NCI-H2171 treated with DMSO at 0.1 percent for 48 hours (cell line): ENCODE measurements at places on chromosomes 11 and 22.

DNA sequence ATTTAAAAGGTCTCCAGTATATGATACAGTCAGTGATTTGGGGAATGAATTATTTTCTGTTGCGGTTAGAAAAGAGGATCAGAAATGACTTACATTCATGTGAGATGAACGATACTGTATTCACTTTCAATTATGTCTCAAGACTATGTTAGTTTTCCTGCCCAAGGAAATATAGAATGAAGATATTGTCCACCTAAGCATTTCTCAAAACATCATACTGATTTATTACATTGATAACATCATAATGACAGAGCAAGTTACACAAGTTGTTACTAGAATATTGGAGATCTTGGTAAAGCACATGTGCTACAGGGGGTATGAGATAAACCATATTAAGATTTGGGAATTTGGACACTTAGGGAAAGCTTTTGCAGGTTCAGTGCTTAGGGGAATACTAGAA is 67.8 kb upstream of the OR9G4 start:
- DNase-seq = no peak

- no peak for DNase-seq
These were observed 615.6 kb downstream of the TBC1D22A start for GRCh38 chr22:47377926-47378560.

- no peak for DNase-seq
These were observed 2.3 kb downstream of the ATG16L2 start for GRCh38 chr11:72816404-72816990.

- DNase-seq = no peak
These were observed 112.3 kb upstream of the GRK3 start for GRCh38 chr22:25452116-25452700.

DNA sequence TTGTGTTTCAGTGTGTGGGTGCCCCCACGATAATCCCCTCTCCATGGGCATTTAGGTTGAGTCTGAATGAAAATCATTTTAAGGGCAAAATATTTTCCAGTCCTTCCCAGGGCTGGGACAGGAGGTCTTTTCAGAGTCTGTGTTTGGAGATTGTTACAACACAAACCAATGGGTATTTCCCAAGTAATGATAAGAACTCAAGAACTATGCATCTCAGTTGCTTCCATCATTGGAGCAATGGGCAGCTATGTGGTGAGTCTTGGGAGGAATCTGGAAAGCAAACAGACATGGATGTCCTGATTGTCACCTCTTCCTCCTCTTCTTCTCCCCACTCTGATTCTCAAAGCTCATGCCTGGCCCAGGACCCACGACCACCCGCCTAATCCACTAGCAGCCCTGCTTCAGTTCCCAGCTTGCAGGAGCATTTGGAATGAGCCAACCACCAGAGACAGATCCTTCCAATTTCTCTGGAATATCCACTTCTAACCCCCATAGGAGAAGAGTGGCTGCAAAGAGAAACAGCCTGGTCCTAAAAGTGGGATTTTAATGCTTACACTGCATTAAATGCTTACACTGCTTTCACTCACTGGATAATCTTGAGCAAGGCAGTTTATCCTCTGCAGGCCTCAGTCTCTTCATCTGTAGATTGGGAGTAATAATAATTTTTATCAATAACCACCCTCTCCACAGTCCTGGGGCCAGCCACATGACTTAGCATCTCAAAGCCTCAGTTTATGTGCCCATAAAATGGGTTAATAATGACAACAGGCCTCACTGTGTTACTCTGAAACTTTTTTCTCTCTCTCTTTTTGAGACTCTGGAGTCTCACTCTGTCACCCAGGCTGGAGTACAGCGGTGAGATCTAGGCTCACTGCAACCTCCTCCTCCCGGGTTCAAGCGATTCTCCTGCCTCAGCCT is 404.3 kb downstream of the MN1 start:
- DNase-seq = no peak

DNA sequence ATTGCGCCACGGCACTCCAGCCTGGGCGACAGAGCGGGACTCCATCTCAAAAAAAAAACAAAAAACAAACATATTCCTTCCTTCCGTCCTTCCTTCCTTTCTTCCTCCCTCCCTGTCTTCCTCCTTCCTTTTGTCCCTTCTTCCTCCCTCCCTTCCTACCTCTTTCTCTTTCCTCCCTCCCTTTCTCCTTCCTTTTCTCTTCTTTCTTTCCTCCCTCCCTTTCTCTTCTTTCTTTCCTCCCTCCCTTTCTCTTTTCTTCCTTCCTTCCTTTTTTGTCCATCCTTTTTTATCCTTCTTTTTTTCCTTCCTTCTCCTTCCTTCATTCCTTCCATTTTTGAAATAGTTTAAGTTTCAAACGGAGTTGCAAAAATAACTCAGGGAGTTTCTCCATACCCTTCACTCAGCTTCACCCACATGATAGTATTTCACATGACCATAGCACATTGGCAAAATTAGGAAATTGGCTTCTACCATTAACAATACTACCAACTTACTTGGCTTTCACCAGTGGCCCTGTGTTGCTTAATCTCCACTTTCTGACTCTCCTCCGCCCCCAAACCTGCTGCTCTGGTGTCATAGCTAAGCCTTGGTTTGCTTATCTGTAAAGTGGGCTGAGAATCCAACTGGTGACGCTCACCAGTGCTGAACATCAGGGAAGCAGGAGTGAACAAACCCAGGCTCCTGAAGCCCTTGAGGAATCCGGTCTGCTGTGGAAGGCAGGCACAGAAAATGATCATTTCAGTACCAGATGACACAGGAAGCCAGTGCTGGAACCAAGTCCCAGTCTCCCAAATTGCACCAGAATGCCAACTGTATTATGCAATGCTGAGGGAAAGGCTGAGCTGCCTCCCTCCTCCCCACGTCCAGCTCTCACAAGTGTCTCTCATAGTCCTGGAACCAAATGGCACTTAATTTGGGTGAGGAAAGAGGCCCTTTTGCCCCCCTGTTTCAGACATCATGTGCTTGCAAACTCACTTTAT is 17.2 kb upstream of the CRYBB3 start:
- DNase-seq = no peak

DNA sequence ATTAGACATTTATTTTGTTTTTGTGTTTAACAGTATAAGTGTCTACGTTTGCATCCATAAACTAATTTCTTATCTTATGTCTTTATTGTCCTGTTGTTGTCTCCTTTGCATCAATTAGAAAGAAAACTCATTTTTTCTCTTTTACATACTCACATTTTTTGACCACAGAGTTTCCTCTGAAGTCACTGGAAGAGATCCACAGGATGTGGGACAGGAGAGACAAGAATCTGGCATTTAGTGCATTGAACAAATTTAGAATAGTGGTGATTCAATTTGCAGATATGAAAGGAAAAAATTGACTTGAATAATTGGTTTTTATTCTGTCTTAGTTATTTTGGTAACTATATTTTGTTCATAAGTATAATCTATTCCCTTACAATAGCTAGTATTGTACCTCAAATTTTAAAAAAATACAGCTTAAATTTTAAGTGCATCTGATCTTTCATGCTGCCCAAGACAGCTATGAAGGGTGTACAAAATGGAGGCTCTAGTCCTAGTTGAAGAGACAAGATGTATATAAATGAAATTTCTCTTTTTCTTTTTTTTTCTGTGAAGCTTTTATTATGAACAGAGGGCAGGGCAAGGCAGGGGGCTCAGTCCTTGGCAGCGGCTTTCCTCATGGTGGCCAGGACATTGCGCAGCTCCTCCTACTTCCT is 24.4 kb downstream of the HORMAD2 start:
- no peak for DNase-seq

DNA sequence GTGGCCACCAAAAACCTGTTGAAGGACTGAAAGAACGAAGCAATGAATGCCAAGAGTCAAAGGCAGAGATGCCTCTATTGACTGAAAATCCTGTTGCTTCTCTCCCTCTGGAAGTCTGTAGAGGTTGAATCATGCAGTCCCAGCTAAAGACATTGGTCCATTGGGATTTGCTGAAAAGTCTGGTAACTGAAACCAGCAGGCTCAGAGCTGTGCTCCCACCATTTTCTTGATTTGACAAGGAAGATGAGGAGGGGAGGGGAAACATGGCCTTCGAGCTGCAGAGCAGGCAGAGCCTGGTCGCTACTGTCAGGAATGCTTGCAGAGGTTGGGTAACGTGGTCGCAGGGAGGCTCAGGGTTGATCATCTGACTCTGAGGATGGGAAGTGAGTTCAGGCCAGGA is 72.8 kb upstream of the CSNK2A3 start:
- DNase-seq = no peak

DNA sequence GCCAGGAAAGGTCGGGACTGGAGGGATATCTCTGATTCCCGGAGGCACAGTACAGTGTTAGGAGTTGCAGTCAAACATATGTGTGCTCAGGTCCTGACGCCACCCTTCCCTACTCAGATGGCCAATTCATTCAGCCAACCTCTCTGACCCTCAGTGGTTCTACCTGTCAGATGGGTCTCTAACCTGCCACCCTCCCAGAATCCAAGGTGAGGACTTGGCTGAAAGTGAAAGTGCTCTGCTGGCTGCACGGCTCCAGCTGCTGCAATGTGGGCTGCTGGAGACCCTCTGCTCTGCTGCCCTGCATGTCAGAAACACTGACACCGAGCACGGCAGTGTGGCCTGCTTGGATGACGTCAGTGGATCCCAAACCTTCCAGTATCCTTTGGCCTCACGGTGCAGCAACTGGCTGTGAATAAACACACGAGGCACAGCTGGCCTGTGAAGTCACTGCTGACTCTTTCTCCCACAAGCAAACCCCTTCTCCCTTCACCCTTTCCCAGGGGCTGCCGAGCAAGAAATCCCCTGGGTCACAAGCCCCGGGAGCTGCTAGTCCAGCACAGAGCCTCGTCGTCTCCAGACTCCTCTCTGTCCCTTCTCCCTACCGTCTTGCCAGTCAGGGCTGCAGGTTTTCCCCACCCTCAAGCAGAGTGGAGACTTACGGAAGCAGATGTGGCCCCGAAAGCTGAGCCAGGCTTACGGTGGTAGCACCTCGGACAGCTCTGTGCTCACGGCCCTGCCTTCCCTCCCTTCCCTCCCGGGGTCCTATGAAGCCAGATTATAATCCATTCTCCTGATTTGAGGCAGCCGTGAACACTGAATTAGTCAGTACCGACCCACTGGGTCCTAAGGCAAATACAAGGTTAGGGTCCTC is 24.3 kb downstream of the KIAA0930 start:
- no peak for DNase-seq

DNA sequence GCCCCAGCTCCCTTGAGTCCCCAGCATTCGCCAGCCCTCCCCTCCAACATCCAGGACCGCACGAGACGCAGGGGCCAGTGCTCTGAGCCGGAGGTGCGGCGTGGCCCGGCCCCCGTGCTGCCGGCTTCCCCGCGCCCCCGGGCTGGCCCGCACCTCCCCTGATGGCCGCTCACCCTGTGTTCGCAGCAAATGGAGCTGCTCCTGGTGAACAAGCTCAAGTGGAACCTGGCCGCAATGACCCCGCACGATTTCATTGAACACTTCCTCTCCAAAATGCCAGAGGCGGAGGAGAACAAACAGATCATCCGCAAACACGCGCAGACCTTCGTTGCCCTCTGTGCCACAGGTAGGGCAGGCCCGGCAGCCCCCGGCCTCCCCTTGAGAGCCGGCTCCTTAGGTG is 2.7 kb downstream of the CCND1 start:
- DNase-seq = no peak

DNA sequence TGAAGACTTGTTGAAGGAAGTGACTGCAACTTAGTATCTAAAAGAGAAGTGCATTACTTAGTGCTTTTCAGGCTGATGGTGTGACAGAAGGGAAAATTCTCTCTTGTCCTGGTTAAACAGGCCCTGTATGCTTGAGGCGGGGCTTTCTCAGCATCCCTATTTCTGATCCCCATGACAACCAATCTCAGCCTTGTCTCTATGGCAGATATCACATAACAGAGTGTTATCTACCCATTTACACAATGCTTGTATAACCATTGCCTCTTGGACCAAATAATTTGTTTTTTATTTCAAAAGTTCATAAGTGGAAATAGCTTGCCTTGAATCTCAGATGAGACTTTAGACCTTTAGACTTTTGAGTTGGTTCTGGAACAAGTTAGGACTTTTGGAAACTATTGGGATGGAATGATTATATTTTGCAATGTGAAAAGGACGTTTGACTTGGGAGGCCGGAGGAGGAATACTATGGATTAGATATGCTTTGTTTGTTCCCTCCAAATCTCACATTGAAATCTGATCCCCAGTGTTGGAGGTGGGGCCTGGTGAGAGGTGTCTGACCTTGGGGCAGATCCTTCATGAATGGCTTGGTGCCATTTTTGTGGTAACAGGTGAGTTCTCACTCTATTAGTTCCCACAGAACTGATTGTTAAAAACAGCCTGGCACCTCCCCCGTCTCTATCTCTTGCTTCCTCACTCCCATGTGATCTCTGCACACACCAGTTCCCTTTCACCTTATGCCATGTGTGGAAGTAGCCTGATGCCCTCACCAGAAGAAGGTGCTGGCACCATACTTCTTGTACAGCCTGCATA is 3.1 kb upstream of the GLYAT start:
- no peak for DNase-seq

- no peak for DNase-seq
These were observed 231.0 kb downstream of the TTC28 start for GRCh38 chr22:28448625-28449024.

DNA sequence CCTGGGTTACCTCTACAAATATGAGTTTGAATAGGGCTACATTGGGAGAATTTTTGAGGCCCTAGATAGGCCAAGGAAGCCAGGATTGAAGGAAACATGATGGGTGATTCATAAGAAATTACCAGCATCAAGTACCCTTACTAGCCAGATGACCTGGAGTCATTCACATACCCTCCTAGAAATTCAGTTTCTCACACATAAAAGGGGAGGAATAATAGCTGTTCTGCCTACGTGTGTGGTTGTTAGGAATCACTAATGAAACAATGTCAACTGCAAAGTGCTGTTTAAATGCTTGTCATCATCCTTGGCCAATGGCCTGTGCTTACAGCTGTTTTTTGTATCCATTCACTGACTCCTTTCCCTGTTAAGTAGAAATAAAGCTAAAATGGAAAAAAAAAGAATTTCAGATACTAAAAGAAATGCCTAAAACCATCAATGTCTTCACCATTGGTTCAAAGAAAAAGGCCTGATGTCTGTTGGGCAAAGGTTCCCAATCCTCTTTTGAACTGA is 114.4 kb downstream of the NCAM1 start:
- DNase-seq = no peak

GRCh38 chr11:111046291-111046690 is 199.2 kb upstream of the POU2AF2 start:
- DNase-seq = no peak

- peak; percentile 92 for DNase-seq
These were observed 257.5 kb downstream of the TMEM135 start for GRCh38 chr11:87295237-87295636.

- no peak for DNase-seq
These were observed 77.9 kb downstream of the XRRA1 start for GRCh38 chr11:74871037-74871436.

DNA sequence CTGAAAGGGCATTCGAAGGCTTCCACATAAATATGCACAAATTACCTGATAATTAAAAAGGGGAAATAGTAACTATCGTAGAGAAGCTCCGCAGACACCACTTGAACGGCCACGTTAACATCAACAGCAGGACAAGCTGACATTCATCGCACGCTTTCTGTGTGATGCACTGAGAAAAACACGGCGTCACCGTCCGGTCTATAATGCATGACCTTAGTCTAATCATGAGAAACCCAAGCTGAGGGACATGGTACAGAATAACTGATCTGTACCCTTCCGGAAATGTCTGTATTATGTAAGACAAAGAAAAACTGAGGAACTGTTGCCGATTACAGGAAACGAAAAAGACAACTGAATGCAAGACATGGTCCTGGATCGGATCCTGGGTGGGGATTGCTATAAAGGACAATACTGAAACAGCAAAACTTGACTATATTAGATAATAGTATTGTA is 678 bp upstream of the RANGAP1 start:
- DNase-seq = peak; percentile 75

GRCh38 chr11:44236296-44236695 is 73.6 kb downstream of the ALX4 start:
- DNase-seq = no peak
